NCI-H146 (cell line): ENCODE measurements at places on chromosomes 6 and 20.
A peak's percentile ranks its signal among the peaks of the same experiment; 100 is the strongest.

DNA sequence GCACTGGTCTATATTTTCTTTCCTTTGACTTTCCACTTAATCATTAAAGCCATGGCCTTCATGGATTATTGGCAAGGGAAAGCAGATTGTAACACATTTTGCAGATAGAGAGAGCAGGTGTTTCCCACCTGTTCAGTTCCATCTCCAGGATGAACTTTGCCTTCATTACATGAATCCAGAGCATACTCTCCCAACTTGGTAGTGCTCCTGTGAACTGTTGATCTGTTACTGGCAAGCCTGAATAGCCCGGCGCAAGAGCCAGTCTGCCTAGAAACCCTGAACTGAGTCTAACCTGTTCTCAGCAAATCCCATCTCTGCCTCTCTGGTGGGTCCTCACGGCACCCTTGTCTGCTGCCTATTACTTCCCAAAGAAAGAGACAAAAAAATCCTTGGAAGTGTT, 210.3 kb downstream of the PLCB1 start:
- peak; percentile 34 for DNase-seq

- no peak for DNase-seq
Measured at GRCh38 chr6:129568015-129568414, 142.0 kb downstream of the ARHGAP18 start.

GRCh38 chr20:50215101-50215690, 24.6 kb downstream of the CEBPB start:
- no peak for DNase-seq

GRCh38 chr20:15622368-15622767, 950.9 kb downstream of the KIF16B start:
- DNase-seq: no peak

- DNase-seq: no peak
Measured at GRCh38 chr6:6521961-6522482, 66.5 kb upstream of the LY86 start.

DNA sequence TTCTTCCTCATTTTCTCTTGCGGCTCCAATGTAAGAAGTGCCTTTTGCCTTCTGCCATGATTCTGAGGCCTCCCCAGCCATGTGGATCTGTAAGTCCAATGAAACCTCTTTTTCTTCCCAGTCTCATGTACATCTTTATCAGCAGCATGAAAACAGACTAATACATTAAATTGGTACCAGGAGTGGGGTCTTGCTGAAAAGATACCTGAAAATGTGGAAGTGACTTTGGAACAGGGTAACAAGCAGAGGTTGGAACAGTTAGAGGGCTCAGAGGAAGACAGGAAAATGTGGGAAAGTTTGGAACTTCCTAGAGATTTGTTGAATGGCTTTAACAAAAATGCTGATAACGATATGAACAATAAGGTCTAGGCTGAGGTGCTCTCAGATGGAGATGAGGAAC, 316.7 kb upstream of the HS3ST5 start:
- DNase-seq: no peak

DNA sequence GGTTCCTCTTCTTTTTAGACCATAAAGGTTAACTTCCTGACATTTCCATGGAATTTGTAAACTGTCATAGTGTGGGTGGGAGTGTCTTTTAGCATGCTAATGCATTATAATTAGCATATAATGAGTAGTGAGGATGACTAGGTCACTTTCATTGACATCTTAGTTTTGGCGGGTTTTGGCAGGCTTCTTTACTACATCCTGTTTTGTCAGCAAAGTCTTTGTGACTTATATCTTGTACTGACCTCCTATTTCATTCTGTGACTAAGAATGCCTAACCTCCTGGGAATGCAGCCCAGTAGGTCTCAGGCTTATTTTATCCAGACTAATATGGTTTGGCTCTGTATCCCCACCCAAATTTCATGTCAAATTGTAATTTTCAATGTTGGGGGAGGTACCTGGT, 149.6 kb upstream of the SYNCRIP start:
- no peak for DNase-seq

DNA sequence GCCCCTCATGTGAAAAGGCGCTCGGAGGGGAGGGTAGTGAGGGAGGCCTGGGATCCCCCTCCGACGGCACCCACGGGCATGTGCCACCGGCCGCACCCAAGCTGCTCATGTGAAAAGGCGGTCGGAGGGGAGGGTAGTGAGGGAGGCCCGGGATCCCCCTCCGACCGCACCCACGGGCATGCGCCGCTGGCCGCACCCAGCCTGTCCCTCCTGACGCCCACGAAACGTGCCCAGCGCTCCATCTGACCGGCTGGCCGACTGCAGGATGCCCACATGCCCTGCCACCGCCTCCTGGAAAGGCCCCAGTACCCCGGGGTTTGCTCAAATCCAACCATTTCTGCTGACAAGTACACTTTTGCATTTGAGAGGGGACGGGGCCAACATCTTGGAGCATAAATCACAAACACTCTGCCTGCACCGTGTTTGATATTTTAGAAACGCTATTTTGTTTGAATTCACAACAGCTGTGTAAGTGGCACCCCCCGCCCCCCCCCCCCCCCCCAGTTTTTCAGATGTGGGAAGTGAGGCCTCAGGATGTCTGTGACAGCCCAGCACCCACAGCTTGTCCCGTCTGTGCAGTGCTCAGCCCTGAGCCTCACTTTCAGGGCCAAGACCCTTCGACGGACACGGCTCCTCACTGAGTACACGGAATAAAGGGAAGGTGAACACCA, 34.1 kb downstream of the SLC2A4RG start:
- DNase-seq: no peak

GRCh38 chr6:113495521-113495920, 361.6 kb upstream of the MARCKS start:
- DNase-seq: peak; percentile 58

- DNase-seq: no peak
Measured at GRCh38 chr6:71588490-71588889, 297.9 kb upstream of the RIMS1 start.

DNA sequence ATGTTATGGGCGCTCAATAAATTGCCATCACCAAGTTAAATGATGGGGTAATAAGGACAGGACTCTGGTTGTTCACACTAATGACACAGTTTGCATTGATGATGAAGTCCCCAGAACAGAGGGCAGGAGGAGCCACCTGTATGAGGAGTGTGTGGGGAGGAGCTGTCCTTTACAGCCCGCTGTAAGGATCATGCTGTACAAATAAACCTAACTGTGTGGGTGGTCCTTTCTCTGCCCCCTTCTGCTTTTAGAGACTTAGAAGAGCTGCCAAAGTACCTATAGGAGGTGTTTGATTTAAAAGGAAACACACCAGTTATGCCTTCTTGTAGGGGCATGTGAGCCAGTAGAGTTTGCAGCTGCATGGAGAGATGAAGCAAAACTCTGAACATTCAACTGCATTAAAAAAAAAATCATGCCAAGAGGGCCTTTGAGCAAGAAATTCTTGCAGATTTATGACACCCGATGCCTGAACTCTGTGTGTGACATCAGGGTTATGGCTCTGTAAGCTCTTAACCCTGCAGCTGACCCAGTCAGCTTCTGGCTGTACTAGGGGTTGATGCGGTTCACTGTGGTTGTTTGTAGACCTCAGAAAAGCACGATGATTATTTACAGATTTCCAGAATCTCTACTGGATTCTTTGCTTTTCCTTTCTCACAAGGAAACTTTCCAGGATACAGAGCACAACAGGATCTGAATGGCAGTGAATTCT, 67.4 kb downstream of the UST start:
- DNase-seq: no peak

- no peak for DNase-seq
Measured at GRCh38 chr6:15675536-15676220, 12.8 kb upstream of the DTNBP1 start.

- no peak for DNase-seq
Measured at GRCh38 chr6:118581489-118581959, 33.4 kb downstream of the PLN start.

DNA sequence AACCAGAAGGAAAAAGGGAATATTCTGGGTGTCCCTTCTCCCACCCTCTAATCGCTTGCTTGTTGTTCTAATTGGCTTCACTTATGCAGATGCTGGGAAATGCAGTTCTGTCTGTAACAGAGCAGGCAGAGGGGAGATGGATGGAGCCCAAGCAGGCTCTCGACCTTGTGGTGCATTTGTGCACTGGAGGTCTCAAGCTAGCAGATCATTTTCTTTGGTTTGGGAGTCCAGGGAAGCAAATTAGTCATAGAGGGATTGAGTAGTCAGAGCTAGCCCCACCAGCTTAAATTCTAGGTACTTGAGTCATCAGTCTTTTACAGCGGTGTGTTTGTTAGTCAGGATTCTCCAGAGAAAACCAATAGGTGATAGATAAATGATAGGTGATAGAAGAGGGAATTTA, 234.7 kb upstream of the ECI2 start:
- DNase-seq: no peak

DNA sequence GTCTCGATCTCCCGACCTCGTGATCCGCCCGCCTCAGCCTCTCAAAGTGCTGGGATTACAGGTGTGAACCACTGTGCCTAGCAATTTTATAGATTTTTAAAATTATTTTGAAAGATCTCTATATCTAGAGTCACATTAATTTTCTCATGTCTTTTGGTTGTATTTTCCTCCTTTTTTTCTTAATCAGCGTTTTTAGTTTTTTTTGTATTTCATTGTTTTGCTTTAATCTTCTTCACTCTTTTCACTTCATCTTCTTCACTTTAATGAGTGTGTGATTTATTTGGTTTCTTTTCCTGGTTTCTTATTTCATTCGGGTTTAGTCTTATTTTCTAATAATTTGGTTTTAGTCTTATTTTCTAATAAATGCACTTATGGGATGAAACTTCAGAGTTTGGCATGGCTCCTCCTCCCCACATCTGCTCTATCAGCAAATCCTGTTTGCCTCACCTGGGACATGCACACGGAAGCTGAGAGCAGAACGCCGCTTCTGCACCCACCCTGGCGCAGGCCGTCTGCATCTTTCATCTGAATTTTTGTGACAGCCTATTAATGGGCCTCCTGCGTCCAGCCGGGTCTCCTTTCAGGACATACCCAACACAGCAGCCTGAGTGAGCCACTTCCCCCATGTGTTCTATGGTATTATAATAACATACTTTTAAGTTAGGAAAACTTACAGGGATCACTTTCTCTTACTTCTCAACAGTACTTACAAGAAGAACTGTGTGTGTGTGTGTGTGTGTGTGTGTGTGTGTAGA, 35.5 kb downstream of the DTD1 start:
- DNase-seq: no peak

GRCh38 chr6:89281779-89282246, 33.3 kb downstream of the GABRR2 start:
- DNase-seq: peak; percentile 19

DNA sequence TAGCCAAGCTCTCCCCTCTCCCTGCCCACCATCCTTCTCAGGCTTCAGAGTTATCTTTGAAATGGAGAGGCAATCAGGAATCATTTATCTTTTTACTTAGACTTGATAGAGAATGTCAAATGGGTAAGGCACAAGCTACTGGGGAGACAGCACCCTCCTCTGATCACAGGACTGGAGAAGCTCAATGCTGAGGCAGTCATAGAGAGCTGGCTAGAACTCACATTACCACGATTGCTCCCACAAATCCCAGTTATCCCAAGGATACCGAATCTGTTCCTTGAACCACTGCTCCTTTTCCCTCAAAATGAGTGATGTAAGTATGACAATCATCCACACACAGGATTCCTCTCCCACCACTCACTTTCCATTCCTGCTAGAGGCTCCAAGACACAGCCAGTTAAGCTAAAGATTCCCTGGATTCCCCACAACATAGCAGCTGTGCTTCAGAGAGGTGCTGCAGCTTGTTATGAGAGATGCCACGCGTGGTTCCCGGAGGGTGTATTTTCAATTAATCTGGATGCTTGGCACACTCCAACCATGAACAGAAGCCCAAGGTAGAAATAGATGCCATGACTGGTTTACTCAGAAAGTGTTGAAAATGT, 96.2 kb upstream of the VGLL2 start:
- no peak for DNase-seq

DNA sequence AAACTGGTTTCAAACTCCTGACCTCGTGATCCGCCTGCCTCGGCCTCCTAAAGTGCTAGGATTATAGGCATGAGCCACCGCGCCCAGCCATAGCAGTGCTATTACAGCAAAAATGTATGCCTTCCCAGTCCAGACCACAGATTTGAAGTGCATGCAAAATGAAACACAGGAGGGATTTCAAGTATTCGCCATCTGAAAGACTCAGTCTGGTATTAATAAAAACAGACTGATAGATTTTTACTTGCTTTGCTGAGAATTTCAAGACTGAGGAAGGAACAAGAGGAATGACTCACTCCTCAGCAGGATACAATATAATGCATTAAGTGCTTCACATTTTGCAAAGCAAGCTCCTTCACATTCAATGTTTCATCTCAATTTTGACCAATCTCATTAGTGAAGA, 134.9 kb downstream of the TMEM200A start:
- no peak for DNase-seq

DNA sequence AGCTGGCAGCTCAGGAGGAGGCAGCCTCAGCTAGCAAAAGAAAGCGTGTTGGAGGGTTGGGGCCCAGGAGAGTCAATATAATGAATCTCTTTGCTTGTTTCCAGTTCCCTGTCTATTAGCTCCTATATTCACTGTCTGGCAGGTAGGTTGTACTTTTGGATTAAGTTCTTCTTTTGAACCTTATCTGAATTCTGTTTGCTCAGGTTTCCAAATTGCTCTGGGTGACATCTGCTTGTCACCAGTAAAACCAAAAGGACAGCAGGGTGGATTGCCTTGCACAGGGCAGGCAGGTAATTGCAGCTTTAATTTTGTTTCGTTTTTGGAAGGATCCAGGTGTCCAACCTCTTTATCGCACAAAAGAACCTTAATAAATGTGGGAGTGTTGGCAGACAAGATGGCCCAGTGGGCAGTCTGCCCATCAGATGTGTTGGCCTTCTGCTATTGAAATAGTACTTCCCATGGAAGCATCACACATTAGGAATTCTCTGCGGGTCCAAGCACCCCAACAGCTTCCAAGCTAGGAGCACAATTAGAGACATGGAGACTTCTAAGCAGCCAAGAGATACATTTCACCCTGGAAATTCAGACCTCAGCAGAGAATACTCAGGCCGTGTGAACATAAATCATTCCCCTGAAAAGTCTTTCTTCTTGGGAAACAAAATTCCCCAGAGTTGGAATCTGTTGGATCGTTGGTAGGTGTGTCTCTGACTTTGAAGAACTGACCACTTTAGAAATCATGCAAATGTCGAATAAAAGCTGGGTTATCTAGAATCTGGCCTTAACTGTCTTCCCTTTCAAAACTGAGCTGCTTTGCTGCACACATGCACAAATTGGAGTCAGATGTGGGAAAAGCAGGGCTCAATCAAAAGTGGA, 286.9 kb upstream of the BMP2 start:
- peak; percentile 97 for DNase-seq

GRCh38 chr6:145569140-145569539, 166.2 kb downstream of the EPM2A start:
- no peak for DNase-seq

DNA sequence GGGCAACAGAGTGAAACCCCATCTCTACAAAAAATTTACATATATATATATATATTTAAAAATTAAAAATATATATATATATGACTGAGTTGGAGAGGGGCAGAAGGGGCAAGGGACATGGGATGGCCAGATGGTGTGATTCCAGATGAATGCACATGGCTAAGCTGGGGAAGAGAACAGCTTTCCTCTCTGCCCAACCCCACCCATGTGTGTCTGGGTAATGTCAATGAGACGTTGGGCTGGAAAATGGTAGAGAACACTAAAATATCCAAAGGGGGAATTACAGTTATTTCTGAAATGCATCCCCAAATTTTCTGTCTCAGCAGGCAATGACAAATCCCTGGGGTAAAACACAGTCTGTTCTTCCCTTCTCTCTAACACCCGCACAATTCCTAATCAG, 31.2 kb upstream of the CCND3 start:
- DNase-seq: no peak

- no peak for DNase-seq
Measured at GRCh38 chr6:109002051-109002697, 92.5 kb downstream of the SESN1 start.
